Stimulated activated effector memory CD8-positive, alpha-beta T cell treated with anti-CD3 and anti-CD28 coated beads, Interleukin-12 subunit alpha, Interleukin-12 subunit beta, amount 100 ng/mL, for 72 hours (primary cell): ENCODE measurements at places on chromosomes 12 and 14.

DNA sequence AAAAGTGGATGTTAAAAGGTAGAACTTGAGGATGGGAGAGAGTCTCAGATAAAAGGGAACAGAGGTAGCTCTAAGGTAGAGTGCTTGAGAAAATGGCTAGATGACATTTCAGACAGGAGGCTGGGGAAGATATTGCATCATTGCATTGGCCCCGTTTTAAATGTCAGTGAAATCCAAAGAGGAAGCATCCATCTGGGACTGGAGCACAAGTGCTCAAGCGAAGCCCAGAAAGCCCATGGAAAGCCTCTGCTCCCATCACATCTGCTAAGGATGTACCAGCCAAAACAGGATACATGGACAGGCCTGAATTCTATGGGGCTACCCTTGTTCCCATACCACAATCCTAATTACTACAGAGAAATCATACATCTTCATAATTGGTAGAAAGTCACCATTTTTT is 581.5 kb upstream of the TMEM132C start:
- DNase-seq = no peak

DNA sequence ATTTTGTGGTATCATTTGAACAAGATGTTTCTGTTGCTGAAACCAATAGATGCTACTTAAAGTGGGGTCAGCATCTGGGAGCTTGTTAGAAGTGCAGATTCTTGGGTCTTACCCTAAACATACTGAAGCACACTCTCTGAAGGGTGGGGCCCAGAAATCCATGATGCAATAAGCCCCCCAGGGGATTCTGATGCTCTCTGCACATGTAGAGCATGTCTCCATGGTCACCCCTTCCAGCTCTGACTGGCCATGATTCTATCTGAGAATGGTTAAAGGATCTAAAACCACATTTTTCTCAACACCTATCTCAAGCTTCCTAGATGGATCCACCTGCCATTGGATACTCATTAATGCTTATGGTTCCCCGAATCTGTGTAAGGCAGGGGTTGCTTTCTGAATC is 20.4 kb downstream of the JDP2 start:
- DNase-seq = no peak

- DNase-seq = no peak
Measured at GRCh38 chr12:106284358-106285105, 18.0 kb upstream of the TCP11L2 start.

- peak; percentile 63 for DNase-seq
Measured at GRCh38 chr14:65961004-65961403, 525.2 kb upstream of the CCDC196 start.

GRCh38 chr12:26937443-26937862 is 328 bp downstream of the INTS13 start:
- DNase-seq = no peak

DNA sequence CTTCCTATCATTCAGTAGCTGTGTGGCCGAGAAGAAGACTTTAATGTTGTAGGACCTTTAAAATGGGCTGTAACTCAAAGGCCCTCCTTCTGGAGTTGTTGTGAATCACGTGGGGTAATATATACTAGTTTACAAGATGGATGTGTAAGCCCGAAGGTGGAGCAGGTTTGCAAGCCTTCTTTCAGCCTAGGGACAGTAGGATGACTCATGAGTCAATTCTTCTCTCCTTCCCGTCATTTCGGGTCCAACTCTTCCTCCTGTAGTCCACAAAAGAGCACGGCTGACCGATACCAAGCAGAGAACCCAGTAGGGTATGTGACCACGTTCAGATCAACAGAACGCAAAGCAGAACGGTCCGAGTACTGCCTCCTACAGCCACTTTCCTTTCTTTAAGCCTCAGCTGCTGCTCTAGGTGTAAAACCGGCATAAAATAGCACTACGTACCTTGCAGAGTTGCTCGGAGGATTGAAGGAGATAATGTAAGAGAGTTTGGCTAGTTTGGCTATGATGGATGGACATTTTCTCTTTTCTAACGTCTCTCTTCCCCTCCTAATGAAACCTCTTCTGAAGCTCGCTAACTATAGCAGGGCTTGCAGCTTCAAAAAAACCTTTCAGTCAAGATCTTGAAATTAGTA is 1.3 kb upstream of the RASSF3 start:
- peak; percentile 80 for DNase-seq

- no peak for DNase-seq
Measured at GRCh38 chr12:55068416-55069010, 48.7 kb downstream of the NEUROD4 start.

- DNase-seq = no peak
Measured at GRCh38 chr12:47238669-47239114, 158.9 kb upstream of the AMIGO2 start.
